ENCODE measurements at places on chromosomes 7 and 10.

- DNase-seq, result no peak
These were observed 67.7 kb downstream of the BMPR1A start for GRCh38 chr10:86824151-86824550.

DNA sequence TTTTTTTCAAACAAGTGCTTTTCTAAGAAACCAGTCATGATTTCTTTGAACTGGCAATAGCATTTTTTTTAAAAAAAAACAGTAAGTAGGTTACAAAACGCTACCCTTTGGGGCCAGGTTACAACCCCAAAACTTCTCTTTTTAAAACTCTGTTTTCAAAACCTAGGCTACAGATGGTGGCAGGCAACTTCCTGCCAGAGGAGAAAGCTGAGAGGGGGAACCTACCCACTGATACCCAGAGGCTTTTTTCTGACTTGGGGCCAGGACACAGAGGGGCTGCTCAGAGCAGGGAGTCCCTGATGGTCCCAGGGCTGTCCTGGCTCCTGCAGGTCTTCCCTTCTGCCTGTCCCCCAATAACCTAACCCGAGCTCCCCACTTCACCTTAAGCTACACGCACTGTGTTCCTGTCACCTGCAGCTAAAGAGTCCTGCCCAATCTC is 6.9 kb downstream of the STN1 start:
- DNase-seq, result no peak

DNA sequence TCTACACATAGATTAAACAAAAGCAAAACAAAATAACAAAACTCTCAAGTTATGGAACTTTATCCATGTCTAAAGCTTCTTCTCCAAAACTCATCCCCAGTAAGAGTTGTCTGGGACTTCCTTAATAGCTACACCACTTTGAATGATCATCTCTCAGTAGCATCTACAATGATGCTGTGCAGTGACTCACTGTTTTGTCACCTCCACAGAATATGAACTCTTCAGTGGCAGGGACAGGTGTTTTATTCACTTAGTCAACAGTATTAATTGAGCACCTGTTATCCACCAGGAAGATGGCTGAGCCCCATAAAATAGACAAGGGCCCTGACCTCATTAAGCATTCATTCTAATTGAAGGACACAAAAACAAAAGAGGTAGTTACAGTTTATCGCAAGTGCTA is 350.7 kb downstream of the ELMO1 start:
- DNase-seq, result no peak

- no peak for DNase-seq
These were observed 9.8 kb downstream of the AGBL3 start for GRCh38 chr7:134996097-134996550.

GRCh38 chr10:101099901-101100300 is 31.2 kb upstream of the TLX1 start:
- DNase-seq, result no peak

- DNase-seq, result no peak
These were observed 55.7 kb upstream of the JCAD start for GRCh38 chr10:30114881-30115625.
